GOT3 (cell line): ENCODE measurements at places on chromosomes 5 and 9.

DNA sequence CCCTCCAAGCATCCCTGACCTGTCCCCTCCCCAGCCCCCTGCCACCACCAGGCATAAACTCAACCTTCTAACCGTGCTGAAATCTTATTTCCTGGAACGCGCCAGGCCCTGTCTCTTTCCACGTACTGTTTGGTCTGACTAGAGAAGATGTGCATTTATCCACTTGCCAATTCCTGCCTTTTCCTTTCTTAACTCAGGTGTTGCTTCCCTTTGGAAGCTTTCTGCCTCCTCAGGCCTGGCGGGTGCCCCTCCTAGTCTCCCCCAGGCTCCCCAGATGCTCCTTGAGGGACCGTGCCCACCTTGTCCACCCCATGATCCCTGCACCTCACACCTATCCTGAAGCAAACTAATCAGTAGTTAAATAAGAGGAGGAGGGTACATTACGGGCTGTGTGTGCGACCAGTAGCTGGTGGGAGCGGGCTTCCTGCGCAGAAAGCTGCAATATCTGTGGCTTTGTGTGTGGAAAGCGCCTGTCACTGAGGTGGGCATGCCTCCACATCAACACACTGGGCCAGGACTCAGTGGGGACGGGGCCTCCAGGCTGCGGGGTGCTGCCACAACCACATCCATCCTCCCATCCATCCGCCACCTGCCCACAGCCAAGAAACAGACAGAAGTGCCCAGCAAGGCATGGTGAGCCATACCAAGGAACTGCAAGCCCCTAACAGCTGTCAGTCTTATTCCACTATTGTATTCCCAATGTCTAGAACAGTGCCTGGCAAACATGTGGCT is 73.5 kb downstream of the COL23A1 start:
- no peak for DNase-seq

- no peak for DNase-seq
Measured at GRCh38 chr5:174444479-174445188, 279.7 kb upstream of the MSX2 start.

DNA sequence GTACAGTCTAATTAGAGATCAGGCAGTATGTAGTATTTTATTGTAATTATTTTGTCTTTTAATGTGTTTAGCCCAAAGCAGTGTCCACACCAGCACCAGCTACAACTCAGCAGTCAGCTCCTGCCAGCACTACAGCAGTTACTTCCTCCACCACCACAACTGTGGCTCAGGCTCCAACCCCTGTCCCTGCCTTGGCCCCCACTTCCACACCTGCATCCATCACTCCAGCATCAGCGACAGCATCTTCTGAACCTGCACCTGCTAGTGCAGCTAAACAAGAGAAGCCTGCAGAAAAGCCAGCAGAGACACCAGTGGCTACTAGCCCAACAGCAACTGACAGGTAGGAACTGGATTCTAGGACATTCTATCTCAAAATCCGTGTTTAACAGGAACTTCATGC is 23.2 kb downstream of the RAD23B start:
- DNase-seq, result no peak

- no peak for DNase-seq
Measured at GRCh38 chr5:180380856-180381255, 27.7 kb upstream of the GFPT2 start.

GRCh38 chr9:78905986-78906755 is 609.2 kb downstream of the PSAT1 start:
- DNase-seq, result no peak

DNA sequence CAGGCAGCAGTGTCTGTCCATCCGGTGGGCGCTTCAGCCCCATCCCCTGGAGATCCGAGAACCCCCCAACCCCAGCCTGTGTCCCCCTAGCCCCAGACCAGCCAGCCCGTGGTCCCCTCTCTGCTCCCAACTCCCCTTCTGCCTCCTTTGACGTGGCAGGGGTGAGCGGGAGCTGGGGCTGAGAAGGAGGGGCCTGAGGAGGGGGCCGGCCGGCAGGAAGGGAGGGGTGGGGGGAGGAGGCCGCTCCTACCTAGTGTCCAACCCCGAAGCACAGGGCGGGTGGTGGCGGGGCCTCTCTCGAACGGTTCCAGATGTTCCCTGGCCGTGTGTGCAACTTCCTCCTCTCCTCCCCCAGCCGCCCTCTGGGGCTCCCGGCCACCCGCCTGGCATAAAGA is 31.0 kb downstream of the GOLGA2 start:
- no peak for DNase-seq

DNA sequence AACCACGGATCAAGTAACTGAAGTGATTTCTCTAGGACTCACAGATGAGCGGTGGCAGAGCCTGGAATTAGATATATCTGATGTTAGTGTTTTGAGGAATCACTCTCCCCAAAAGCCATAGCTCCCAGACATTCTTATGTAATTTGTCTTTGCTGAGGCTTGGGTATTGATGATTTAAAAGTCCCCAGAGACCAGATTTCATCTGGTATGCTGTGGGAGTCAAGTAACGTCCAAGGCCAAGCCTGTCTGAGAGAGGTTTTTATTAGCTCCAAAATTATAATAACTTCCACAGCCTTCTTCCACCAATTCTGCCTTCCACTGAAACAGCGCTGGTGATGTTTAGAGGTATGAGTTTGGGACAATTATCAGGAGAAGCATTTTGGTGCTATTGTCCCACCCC is 21.3 kb upstream of the KCNIP1 start:
- no peak for DNase-seq

DNA sequence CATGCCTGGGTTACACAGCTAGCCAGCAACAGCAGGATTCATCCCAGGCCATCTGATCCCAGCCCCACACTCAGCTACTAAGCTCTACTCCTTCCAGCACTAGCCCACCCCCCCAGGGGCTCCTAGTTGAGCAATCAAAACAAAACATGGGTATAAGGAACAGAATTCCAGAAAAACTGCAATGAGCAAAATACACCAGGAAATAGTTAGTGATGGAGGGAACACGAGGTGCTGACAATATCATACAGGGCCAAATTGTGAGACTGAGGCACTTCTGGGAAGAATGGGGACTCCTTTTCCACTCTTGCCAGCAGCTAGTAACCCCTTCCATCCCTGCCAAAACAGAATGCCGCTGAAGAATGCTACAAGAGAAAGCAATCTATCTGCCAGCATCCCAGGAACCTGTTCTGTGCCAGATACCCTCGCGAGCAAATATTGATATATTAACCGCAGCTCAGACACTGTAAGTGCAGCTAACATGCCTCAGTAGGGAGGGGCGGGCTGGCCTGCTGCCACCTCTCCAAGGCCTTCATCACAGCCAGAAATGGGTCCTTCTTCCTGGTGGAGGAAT is 161.4 kb downstream of the SLIT3 start:
- no peak for DNase-seq

- no peak for DNase-seq
Measured at GRCh38 chr9:37531699-37532098, 44.5 kb downstream of the FBXO10 start.

DNA sequence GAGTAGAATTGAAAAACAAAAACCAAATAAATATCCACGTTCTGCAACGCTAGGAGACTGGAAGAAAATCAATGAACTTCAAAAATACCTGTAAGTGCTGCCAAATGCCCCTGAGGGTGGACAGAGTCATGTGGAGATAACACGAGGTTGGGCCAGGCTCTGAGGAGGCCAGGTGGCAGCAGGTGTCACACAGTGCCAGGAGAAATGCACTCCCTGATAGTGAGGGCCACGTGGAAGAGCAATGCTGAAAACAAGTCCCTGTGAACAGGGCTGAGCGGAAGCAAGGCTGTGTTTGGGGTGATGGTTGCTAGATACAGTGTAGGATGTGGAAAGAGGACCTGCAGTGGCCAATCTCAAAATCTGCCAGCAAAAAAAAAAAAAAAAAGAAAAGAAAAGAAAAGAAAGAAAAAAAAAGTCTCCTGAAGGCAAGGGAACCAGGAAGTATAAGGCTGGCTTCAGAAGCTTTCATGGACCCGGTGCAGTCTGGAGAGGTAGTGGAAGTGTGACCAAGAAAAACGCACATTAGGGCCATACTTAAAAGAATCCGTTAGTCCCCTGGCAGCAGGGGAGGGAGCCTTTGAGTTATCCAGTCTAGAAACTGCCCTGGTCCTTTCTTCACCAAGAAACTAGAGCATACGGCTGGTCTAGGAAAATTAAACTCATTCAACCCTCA is 16.8 kb downstream of the C1QTNF3 start:
- DNase-seq, result no peak

GRCh38 chr9:4864234-4864661 is 71.5 kb downstream of the RCL1 start:
- DNase-seq, result no peak

DNA sequence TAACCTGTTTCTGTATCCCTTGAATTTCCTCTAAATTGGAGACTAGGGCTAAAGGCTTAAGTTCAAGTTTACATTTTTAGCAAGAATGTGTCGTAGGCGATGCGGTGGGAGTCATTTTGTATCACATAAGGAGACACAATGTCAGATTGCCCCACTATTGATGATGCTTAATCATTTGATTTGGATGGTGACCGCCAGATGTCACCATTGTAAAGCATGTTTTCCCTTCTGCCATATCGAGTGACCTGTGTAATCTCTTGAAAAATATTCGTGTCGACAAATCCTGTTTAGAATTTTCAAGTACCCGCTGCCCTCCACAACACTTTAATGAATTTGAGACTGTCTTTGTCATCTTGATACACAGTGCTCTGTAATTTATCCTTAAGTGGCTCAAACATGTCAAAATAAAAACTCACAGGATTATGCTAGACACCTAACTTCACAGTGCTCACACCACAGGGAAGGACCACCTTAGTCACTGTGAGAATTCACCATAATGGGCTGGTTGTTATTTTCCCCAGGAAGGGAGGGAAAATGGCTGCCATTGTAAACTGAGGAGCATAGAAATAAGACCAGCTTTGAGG is 34.5 kb upstream of the SLC46A2 start:
- DNase-seq, result no peak

- no peak for DNase-seq
Measured at GRCh38 chr5:9661316-9662015, 31.3 kb upstream of the TAS2R1 start.

DNA sequence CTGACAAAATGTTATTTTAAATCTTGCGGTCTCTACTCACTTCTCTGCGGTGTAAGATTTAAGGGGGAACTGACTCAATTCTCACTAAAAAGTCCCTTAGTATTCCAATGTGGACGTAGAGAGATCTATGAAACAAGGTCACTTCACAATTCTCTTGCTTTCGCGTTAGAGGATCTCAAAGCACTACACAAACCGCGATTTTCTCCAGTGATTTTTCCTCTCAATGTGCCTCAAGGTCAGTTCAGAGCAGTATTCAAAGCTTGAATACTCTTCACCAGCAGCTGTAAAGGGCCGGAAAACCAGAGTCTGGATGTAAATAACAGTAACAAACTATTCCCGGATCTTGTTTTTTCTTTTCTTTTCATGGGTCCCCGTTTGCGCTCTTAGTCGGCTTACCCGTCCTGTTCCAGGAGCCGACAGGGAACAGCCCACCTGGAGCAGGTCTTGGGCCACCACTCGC is 128.2 kb downstream of the TMEM161B start:
- DNase-seq, result no peak

DNA sequence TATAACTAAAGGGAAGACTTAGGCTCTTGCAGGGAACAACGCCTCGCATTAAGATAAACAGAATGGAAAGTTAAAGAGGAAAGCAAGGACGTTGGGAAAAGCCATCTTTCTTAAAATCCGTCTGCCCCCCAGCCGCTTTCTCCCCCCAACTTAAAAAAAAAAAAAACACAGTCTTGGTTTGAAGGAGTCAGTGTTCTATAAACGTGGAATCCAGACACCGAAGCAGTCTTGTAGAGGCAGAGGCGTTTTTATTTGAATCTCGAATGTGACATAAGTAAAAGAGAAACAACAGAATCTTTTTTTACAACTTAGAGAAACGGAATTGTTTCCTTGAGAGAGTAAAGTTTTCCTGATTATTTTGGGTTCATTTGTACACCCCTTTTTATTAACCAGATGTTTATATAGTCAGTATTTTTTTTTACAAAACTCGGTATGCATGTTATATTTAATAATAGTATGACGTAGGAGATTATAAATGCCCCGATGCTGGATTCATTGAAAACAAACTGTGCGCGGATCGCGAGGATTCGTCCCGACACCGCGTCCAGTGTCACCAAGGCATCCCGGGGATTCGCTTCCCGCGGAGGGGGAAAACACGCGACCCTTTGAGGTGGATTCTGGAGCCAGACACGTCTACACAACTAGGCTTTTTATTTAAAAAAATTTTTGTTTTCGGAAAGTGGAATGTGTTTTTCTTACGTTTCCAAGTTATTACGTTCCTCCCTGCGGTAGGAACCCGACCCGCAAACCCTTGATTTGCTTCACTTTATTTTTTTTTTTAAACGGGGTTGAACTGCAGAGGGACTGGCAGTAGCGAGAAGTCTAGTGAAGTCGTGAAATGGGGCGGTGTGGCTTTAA is 6.7 kb downstream of the PTCH1 start:
- DNase-seq, result no peak

- no peak for DNase-seq
Measured at GRCh38 chr9:93302586-93303257, 118.8 kb downstream of the WNK2 start.

DNA sequence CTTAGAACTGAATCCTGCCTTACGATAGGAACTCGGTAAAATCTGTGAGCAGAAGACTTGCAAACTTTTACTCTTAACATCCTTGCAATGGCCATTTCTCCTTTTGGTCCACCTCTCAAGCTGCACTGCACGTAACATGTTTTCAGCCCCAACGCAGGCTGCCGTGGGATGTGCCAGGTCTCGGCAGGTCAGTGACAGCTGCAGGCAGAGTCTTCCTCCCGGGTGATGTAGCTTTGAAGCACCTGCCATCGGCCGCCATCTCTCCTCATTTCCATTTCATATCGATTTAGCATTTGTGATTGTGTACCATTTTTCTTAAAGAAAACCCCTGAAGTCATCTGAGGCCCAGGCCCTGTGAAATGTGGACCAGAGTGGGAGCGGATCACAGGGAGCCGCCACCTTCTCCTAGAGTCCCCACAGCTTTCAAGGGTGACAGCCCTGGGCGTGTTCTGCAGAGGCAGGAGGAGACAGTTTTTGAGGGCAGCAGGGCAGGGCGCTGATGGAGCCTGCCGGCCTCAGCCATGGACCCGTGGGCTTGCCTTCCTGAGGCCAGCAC is 25.8 kb upstream of the LPCAT1 start:
- no peak for DNase-seq

DNA sequence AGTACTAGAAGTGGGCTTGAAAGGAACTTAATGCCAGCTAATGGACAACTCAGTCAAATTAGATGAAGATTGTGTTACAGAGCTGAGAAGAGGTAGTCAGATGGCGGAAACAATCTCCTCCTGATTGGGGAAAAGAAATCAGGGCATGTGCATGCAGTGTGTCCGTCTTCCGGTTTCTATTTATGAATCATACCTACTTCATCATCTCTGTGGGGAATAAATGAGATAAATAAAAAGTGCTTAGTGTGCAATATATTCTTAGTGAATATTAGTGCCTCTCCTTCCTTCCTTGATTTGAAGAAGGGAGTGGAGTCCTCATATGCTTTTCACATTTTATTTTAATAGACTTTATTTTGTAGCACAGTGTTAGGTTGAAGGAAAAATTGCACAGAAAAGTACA is 108.7 kb upstream of the NFIL3 start:
- no peak for DNase-seq

DNA sequence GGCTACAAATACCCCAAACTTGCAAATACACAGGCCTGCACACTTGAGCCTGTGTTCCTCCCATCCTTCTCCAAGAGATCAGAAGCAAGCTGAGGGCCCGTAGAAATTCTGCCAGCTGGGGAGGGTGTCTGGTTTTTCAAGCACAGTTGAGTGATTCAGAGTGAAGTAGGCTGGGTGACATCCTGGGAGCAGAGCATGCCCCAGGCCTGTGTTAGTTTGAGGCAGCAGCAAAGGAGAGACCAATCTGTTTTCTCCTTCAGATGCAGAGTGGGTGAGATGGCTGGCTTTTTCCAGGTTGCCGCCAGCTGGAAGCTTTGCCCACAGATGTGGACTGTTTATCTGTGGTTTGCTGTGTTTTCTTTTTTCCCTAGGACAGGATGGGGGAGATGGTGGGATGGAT is 63.1 kb downstream of the RCL1 start:
- no peak for DNase-seq
